Activated naive CD4-positive, alpha-beta T cell treated with Interleukin-2 at 50 U/mL for 16 hours (primary cell): ENCODE measurements at places on chromosomes 16 and 17.

DNA sequence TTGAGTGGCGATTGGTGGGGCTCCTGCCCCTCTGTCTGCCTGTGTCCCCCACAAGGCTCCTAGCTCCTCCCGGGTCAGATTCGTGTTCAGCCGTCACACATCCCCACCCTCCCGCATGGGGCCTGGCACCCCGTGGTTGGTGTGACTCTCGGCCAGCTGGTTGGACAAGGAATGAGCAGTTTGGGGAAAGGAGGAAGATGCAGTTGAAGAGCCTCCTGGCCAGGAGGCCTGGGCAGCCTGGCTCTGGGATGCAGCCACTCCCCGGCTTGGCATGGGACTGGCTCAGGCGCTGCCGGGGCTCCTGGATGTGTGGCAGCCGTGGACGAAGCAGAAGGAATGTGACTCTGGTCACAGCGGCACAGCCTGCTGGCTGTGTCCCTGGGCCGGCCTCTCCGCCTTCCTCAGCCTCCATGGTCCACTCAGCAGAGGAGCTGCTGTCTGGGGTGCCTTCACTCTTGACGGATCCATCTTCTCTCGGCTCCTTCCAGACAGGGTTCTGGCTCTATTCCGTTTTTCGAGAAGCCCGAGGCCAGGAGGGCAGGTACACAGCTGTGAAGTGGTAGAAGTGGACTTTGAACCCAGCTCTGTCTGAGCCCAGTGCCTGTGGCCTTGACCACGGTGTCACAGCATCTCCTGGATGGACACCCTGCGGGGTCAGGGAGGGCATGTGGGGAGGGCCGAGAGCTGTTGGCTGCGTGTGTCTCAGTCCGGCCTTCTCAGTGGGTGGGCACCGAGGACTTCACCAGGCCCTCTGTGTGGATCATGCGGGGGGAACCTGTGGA lies 2.1 kb downstream of the TRAF7 start:
- no peak for DNase-seq

GRCh38 chr17:15239491-15239890 lies 25.6 kb downstream of the PMP22 start:
- DNase-seq: no peak

DNA sequence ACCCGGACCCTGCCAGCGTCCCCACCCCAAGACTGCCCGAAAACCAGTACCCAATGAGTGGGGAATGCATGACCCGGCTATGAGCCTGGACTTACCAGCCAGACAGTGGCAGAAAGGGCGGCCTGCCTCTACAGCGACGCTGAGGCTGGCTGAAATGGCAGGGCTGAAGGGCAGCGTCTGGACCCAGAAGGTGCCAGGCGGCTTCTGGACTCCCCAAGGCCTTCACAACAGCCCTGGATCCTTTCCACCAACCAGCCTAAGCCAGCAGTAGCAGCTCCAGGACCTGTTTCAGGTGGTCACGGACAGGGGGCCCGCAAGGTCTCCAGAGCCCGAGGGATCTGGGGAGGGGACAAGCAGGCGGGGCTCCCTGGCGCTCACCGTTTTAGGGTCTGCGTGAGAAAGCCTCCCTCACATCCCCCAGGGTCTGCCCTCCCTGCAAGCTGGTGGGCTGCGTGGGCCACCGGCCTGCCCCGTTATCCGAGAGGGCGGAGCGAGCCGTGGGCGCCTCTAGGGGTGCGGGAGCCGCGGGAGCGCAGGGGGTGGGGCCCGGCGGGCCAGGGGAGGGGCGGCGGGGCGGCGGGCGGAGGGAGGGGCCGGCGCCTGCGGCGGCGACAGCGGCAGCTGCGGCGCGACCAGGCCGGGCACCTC lies at the start of gene RIPOR1:
TSS of gene RIPOR1 (plus strand) at position 608 of the 648 bp plus-strand sequence. CDS start 9,618 bp downstream, outside the sequence.
- DNase-seq: peak; percentile 52

GRCh38 chr17:64185101-64185500 lies 55.2 kb upstream of the ERN1 start:
- DNase-seq: no peak

DNA sequence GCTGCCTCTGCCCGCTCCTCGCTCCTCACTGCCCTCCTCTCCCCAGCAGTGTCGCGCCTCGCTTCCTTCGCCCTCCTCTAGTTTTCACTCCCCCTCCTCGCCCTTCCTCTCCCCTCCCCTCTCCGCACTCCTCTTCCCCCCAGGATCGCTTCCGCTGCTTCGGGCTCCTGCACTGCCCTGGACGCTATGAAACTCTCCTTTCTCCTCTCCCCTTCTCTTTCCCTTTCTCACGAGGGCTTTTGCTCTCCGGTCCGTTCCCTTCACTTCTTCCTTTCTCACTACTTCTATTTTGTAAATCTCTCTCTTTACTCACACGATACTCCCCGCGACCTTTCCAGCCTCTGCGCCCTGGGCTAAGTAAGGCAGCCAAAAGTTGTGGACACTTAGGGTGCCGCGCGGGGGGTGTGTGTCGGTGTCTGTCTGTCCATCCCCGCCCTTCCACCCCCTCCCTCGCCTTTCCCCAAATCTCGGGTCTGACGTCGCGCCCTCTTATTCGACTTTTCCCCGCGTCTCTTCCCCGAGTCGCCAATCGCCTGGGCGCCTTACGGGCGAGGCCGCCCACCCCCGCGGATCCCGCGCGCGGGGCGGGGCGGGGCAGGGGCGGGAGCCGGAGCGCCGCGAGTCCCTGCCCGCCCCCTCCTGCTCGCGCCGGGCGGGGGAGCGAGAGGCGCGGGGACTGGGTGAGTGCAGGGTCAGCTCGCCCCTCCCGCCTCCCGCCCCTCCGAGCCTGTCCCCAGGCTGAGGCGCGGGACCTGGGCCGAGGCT lies at the start of gene IRX3:
TSS of gene IRX3 (minus strand) at position 422 of the 765 bp plus-strand sequence. CDS start 737 bp downstream, outside the sequence.
- no peak for DNase-seq
